ENCODE measurements at places on chromosomes 13 and 19.

DNA sequence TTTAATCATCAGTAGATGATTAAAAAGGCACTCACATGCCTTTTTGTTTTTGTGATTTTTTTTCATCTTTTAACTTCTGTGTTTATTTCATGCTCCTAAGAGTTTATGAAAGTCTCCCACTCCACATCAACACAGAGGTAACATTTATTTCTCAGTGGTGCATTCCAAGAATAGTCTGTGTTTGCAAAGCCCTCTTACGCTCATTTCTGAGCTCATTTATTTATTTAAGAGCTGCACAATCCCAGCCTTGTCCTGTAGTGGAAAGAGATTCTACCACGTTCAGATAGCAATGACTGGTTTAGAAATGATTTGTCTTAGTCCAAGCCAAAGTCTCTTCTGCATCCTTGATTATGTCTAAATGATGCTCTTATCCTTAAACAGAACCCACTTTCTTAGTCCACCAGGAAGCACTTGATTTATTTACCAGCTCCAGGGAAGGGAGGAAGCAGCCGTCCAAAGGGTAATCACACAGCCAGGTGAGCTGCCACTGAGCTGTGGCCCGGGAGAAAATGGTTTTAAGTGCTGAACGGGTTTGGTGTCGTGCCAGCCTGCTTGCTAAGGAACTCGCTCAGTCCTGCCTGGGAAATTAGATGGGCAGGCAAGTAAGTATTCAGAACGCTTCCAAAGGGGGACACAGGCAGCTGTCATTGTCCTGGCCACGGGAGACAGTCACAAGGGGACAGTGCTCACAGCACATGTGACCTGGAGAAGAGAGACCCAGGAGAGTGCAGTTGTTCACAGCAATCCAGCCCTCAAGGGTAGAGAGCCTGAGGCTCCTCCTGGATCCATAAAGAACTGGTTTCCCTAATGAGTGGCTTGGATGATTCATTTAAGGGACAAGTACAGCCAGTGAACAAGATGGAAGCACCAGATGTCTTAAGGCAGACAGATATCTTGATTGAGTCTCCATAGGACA lies 131.8 kb upstream of the WASF3 start:
- no peak for DNase-seq

DNA sequence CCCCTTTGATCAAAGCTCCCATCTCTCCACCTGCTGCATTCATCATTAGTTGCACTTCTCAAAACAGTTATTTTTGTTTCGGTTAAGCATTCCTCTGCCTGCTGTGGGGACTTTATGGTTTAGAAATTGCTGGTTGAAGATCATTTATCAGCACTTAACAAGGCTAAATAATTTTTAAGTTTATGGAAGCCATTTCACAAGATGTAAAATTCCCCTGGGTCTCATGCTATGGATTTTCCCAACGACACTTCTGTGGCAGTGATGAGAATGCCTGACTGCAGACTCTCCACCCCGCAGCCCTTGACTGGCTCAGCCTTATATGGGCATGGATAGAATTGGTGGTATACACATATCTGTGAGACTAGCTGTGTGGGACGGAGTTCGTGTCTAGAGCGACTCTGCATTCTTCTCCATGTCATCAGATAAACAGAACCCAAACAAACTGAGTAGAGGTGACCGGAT lies 52.8 kb downstream of the COL4A2 start:
- no peak for DNase-seq

DNA sequence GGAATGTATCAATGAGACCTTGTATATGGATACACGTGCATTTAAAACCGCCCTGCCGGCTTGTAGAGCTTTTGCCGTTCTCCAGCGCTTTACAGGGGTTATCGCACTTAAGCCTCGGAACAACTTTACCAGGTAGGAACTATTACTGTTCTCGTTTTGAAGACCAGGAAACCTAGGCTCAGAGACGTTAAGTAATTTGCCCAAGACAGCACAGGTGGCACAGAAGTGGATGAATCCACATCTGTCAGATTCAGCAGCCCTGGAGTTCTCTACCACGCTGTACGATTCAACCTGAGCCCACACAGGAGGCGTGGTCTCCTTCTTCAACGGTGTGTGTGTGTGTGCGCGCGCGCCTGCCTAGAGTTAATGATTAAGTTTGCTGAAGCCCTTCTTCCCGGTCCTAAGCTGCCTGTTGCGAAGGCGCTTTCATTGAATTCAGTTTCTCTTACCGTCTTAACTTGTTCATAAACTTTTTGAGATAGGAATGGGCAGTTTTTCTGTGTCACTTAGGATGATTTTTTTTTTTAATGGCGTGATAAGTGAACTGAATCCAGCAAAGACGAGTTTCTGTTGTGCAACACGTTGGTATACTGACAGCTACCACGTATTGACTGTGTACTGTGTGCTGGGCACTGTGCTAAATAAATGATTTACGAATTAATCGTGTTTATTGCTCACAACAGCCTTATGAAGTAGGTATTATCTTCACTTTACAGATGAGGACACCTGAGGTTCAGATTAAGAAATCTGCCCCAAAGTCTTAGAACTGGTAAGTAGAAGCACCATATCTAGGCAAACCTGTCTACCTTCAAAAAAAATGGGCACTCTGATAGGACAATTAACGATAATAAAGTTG lies 67.4 kb downstream of the KCNRG start:
- DNase-seq: peak; percentile 76

- no peak for DNase-seq
Measured at GRCh38 chr13:92827503-92827902, 399.1 kb upstream of the GPC6 start.

- DNase-seq: no peak
Measured at GRCh38 chr13:50609011-50609410, 234.5 kb downstream of the DLEU7 start.

GRCh38 chr19:50549927-50550593 lies 18.2 kb downstream of the LRRC4B start:
- no peak for DNase-seq

DNA sequence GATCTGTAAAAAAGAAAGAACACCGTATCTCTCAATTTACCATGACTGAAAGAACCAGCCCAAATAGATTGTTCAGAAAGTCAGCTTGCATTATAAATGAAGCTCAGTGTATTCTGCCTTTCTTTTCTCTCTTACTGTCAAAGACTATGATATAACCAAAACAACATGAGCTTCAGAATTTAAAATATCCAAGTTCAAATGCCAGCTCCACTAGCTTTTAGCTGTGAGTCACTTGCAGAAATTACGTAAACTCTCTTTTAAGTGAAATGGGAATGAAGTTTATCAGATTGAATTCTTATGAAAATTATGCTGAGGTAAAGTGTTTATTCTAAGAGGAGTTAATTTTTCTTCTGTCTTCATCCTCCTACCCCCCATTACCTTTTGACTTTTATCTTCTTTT lies 20.0 kb upstream of the POSTN start:
- DNase-seq: no peak

- DNase-seq: no peak
Measured at GRCh38 chr19:45250216-45250831, 747 bp upstream of the MARK4 start.

DNA sequence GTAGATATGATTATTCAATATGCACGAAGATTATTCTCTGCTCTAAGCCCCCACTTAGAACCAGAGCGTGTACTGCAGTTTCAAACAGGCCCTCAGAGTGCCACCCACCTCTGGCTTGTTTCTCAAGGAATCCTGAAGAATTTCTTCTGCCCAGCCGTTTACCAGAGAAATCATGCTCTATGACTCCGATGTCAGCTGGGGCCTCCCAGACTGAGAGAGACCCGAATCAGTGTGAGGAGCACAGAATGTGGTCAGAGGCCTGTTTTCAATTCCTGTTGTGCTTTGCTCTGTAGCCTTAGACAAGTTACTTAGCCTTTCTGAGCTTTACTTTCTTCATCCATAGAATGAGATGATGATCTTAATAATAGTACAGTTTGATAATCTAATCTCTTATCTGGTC lies 5.5 kb downstream of the PNMA8C start:
- DNase-seq: no peak

GRCh38 chr13:103200118-103200885 lies 134.1 kb upstream of the SLC10A2 start:
- no peak for DNase-seq
